ENCODE measurements at places on chromosomes 3 and 15.

- no peak for DNase-seq
Measured at GRCh38 chr3:139555249-139555648, 15.7 kb upstream of the RBP1 start.

GRCh38 chr3:184694133-184694665 is 17.7 kb downstream of the MAGEF1 start:
- DNase-seq, result no peak

DNA sequence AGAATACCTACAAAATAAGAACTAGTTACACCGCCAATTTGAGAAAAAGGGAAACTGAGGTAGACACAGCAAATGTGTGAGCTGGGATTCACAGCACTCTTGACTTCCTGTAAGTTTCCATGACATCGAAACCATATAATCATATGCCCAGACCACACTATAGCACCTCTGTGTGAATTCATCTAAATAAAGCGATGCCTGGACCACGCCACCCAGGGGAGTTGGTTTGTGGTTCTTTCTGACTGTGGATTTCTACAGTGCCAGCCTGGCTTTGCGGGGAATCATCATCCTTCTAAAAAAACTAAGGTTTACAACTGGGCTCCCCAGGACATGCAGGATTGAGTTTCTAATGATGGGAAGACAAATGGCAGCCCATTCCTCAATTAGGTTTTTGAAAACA is 23.5 kb upstream of the CA12 start:
- DNase-seq, result no peak

DNA sequence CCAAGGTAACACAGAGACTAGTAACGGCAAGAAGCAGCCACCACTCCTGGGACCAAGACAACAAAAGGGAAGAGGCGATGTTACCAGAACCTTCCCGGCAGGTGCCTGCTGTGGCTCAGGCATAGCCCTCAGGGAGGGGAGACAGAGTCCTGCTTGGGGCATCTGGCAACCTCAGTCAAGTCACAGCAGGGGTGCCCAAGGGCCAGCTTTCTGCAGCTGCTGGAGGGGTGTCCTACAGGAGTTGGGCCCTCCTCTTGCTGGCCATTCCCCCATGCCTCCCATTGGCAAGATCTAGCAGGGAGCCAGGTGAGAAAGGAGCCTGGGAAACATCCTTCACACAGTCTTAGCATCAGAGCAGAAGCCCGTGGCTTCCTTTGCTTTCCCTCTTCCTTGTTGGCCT is 197.3 kb upstream of the IL12A start:
- no peak for DNase-seq

- DNase-seq, result no peak
Measured at GRCh38 chr3:177051411-177051810, 145.9 kb downstream of the TBL1XR1 start.

GRCh38 chr3:144287001-144287400 is 315.4 kb downstream of the DIPK2A start:
- DNase-seq, result no peak
